ENCODE measurements at places on chromosomes 3 and 15.

DNA sequence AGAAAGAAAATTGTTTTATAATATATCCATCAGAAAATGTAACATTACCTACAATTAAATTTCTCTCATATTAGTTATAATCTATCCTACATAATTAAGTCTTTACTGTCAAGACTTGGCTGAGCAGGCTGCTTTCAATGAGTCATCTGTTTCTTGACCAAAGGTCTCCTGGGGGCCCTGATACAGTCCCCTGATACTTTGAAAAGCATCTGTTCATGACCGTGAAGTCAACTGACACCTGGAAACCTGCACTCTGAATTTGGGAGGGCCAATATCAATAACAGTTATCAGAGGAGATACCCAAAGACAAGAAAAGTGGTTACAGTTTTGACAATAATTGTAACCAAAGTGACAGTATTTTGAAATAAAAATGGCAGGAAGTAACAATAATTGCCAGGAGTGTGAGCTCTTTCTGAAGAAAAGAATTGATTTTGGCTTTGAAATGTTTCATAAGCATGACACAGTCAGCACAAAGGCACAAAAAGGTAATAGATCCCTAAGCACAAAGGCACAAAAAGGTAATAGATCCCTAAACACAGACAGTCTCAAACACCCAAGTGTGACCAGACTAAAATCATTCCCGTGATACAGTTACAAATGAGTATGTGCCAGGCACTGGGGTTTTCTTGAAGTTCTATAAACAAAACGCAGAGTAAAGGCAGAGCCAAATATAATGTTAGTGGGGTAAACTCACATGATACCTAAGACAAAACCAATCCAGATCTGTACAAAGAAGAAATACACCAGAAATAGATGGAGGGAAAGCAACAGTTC, 260.7 kb downstream of the PLOD2 start:
- DNase-seq = no peak

DNA sequence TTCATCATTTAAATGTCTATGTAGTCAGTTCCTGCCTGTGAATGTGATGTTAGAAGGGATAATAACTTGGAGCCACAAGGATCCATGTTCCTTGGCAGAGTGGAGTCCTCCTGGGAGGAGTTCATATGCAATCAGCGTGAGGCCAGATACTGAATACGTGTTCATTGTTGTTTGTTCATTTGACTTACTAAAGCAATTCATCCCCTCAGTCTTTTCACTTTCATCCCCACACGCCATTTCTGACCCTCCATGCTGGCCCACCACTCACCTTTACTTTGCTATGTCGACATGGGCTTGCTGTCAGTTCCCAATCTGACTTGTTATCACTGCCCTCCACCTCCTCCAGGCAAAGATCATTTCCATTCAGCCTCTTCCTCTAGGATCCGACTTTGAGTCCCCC, 91.8 kb downstream of the SSR3 start:
- no peak for DNase-seq

- DNase-seq = no peak
Measured at GRCh38 chr15:39331584-39331983, 249.3 kb upstream of the THBS1 start.

GRCh38 chr15:68311464-68311835, 33.9 kb downstream of the FEM1B start:
- no peak for DNase-seq

DNA sequence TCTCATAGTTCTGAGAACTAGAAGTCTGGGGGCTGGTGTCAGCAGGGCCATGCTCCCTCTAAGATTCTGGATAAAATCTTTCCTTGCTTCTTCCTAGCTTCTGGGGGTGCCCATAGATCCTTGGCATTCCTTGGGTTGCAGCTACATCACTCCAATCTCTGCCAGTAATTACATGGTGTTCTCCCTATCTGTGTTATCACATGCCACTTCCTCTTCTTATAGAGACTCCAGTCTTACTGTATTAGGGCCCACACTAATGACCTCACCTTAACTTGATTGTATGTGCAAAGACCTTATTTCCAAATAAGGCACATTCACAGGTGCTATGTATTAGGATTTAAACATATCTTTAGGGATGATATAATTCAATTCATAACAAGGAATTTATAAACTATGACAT, 618.5 kb downstream of the FGF12 start:
- DNase-seq = no peak

DNA sequence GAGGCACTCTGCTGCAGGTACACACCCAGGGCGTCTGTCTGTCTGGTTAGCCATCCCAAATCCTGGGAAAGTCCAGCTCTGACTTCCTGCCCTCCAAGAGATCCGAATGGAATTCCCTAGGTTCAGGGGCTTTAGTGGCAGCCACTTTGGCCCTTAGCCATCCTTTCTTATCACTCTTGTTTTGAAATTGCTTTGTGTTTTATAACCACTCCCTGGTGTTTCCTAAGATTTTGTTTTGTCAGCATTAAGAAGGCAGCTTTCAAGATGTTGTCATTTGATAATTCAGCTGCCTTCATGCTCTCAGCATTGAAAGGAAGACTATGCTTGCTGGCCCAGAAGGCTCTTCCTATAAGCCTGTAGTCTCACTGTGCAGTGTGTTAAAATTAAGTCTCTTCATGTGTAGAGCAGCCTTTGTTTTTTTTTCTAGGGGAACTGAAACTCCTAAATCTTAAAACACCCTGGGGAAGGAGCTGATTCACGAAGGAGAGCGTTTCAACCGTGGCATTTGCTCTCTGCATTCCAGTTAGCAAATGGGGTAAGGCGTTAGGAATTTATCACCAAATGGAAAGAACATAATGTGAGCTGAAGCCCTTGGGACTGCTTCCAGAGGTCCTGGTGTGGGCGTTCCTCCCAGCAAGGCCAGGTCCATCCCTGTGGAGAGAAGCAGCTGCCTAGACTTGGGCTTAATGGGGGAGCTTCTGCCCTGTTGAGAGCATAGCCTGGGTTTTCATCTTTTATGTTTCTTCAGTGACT, 14.2 kb upstream of the CLEC3B start:
- DNase-seq = no peak

DNA sequence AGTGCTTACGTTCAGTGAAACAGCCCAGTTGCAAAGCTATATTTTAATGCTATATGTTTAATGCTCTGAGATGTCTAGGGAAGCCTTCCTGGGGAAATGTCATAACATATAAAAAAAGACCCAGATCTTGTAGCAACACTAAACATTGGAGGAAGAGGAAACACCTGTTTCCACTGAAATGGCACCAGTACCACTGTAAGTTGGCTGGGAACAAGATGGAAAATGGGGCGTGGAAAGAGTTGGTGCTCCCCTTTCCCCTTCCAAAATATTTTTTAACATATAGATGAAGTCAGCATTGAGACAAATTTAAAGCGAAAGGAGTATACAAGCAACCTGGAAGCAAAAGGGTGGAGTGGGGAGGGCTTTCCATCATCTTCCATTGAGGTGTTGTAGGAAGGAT, 289.9 kb upstream of the COL8A1 start:
- DNase-seq = no peak

DNA sequence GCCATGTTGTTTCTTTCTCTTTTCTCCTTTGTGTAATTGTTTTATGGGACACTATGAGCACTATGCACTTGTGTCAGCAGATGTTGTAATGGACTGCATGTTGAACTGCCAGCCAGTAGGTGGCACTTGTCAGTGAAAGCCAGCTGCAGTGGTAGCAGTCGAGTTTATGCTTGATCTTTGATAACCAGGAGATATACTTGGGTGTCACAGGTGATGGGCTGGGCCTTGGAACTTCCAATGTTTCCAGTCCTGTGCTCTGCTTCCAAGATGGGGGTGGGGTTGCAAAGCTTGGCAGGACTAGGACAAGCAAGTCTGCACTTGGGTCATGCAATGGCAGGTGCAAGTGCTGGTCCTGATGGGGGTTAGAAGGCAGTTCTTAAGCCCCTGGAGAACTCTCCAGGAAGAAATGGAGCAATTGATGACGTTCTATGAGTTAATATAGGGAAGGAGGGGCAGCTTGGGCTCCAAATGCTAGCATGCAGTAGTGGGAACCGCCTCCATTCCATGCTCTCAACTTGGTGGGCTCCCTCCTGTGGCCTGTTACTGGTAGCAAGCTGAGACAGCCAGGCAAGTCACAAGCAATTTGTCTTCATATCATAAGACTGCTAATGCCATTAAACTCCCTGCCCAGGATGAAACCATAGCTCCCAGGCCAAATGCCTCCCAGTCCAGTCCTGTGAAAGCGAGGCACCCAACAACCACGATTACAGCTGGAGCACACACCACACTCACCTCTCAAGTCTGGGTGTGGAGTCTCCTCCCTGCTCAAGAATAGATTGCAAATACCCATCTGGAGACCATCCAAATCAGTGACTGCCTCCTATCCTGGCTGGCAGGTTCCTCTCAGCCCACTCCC, 287.2 kb downstream of the CGGBP1 start:
- peak; percentile 44 for DNase-seq

DNA sequence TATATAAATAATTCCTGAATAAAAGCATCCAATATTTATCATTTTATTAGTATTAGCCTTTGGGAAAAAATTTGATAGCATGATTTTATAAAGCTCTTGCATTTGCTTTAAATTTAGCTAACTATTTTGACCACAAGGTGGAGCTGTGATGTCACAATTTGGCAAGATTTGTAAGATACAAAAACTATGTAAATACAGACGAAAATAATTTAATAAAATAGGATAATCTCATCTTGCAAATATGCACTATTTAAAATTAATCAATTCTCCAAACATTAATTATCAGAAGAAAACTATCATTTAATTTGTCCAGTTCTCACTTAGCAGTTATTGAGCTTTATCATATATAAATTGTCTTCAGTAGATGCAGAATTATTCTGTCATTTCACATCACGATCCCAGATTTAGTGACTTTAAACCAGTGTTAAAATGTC, 95.4 kb downstream of the PLOD2 start:
- DNase-seq = peak; percentile 14

DNA sequence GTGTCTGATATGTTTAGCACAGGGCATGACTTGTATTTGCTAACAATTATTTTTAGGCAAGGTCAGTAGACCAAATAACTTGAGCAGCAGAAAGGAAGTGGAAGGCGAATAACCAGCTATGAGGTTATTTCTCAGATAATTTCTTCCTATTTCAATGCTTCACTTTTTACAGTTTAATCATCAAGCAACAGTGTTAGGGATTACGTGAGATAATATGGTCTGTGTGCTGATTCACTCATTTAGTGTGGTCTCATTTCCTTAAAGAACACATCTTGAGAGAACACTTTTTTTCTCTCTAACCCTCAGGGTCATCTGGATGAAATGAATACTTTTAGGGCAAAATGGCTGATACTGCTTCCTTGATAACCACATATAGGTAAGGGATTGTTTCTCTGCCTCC, 126.0 kb upstream of the CCNL1 start:
- no peak for DNase-seq

- DNase-seq = no peak
Measured at GRCh38 chr3:110164632-110165369, 827.5 kb upstream of the DPPA4 start.
